Fibroblast of skin of left quadriceps (primary cell): ENCODE measurements at places on chromosomes 6 and 20.
A peak's percentile ranks its signal among the peaks of the same experiment; 100 is the strongest.

- DNase-seq: no peak
These were observed 93.7 kb upstream of the ATXN1 start for GRCh38 chr6:16854986-16855385.

GRCh38 chr20:9144643-9145042 lies 75.8 kb downstream of the PLCB4 start:
- no peak for DNase-seq

DNA sequence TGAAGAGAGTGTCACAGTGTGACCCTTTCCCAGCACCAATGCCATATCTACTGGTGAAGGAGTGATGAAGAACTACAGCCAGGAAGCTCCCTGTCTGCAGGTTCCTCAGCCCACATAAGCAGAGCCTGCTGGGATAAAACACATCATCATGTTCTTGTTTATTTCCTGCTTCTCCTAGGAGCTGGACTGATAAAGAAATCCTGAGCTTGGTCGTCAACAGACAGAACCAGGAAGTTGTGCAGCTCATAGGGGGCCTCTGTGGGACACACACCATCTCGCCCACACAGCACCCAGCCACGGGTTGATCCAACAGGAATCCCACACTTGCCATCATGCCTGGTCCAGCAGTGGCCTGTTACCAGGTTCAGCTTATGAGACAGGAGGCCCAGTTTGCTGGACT lies 2.8 kb upstream of the CSTL1 start:
- DNase-seq: no peak

- DNase-seq: no peak
These were observed 320.3 kb downstream of the BMP2 start for GRCh38 chr20:7087803-7088202.

DNA sequence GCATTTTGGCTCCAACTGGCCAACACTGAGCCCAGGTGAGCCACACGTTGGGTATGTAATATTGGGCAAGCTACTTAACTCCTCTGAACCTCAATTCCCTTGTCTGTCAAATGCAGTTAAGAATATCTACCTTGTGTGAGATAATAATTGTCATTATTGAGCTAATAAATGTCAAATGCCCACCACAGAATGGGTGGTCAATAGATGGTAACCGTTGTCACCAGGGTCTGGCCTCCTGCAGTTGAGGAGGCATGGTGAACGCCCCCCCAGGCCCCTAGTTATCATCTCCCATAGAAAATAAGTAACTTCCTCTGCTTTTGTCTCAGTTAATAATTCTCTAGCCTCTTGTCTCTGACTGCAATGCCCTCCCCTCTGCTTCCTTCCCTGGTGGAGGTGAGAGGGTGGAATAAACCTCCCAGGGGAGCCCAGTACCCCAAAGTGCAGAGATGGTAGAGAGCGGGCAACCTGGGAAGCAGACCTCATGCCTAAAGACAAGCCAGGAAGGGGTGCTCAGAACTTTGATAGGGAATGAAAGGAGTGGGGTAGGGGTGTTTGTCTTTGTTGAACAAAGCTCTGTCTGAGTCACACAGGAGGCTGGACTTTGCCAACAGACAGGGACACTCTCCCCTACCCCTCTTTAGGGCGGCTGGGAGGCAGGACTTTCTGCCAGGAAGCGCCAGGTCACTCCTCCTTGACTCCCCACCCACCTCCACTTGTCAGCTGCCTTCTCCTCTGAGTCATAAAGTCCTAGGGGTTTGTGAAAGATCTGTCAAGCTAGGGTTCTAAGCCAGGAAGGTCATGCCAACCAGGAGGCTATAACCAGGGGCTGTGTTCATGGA lies 1.3 kb upstream of the UNC5CL start:
- DNase-seq: no peak

GRCh38 chr6:113449051-113449450 lies 408.1 kb upstream of the MARCKS start:
- DNase-seq: no peak

- DNase-seq: no peak
These were observed 149.0 kb downstream of the HIVEP2 start for GRCh38 chr6:142796024-142796423.

DNA sequence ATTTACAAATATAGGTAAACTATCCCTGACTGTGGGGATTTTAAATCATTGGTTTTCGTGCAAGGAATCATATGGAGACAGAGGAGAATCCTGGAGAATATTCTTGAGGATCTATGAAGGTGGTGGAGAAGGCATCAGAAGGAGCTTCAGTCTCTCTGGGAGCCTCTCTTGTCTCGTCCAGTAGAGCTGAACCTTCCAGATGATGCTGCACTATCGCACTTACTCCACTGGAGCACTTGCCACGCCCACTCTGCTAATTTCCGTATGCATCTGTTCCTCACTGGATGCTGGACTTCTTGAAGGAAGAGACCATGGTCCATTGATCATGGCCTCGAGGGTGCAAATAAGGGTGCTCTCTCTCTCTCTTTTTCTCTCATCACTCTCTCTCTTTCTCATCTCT lies 36.8 kb downstream of the C6orf118 start:
- no peak for DNase-seq

DNA sequence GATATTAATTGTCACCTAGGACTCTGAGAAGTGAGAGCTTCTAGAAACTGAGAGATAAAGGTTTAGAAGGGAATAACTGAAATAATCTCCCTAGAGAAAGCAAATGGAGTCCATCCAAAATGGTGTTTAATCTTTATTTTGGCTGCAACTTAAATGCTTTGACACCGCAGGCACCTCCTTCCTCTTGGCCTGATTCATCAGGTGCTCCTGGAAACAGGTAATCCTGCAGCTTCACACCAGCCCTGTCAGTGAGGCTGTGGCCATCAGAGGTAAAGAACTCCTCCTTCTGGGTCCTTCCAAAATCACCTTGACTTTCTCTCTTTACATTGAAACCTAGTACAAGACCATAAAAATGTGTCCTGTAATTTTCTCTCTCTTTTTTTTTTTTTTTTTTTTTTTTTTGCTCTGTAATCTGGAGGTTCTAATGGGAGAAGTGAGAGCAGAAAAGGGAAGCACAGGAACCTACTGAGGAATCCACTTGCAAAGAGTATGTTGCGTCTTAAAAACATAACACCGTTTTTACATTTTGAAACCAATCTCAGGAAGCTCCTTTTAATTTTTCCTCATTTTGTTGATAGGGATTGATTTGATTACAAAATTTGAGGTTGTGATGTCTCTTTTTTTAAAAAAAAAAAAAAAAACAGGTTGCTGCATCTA lies 124.2 kb downstream of the LRRC1 start:
- DNase-seq: no peak

- no peak for DNase-seq
These were observed 317.6 kb upstream of the FERMT1 start for GRCh38 chr20:6440443-6440799.

DNA sequence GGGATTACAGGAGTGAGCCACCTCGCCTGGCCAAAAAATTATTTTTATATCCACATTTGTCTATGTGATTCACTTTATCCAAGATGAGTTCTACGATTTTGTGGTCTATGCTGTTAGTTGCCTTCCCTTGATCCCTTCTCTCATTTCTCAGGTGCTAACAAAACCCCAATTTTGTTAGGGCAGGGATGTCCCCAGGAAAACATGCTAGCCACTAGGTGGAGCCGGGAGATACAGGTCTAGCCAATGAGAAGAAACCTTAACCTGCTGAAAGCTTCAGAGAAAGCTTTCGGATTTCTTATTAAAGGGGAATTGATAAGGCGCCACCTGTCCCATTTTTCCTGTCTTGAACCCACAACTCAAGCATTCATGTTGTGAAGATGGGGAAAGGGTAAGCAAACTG lies 167.4 kb upstream of the OLIG3 start:
- no peak for DNase-seq

DNA sequence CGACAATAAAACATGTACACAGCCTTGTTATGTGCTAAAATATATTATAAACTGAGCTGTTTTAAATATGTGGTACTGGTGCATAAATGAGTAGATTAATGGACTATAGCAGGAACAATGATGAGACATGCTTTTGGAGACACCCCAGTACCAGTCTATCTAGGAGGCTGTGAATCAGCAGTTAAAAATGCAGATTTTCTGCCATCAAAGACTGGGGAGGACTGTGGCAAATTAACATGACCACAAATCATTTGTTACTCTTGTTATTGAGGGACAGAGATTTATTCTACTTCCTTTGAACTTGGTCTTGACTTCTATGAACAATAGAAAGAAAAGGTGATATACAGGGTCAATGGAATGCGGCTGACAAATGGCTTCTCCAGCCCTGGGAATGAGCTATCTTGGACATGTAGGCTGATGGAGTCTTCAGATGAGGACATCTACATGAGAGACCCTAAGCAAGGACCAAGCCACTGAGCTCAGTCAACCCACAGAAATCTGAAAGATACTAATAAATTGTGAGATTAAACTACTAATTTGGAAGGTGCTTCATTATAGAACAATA lies 551.7 kb upstream of the GJE1 start:
- DNase-seq: peak; percentile 38

DNA sequence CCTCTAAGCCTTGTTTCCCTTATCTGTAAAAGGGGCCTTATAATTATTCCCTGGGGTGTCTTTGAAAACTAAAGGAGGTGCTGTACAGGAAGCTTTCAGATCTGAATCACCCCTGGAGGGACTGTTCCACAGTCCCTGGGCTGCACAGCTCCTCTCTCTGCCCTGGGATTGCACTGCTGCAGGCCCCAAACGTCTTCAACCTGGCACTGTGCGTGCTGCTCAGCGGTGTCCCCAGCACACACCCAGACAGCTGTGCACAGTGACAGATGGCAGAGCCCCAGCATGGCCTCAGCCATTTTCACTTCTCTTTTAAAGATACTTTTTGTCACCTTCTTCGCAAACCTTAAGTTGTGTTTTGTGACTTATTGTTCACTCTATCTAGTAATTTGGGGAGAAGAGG lies 50.7 kb upstream of the INSM1 start:
- DNase-seq: no peak

DNA sequence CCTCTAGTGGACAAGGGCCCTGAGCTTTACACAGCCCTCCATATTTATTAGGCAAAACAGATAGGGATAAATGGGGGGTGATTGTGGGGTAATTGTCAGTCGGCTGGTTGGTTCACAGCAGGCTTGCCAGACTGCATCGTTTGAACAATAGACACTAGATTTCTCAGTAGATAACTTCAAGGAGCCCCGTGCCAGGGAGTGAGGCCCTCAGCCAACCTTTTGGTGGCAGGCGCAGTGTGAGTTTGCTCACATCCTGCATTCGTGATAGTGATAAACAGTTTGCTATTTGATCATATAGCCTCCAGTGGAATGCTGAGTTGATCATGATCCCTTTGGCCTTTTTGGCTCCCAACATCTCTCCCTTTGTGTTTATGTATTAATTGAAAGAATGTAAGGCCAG lies 3.6 kb upstream of the ABHD12 start:
- DNase-seq: no peak

DNA sequence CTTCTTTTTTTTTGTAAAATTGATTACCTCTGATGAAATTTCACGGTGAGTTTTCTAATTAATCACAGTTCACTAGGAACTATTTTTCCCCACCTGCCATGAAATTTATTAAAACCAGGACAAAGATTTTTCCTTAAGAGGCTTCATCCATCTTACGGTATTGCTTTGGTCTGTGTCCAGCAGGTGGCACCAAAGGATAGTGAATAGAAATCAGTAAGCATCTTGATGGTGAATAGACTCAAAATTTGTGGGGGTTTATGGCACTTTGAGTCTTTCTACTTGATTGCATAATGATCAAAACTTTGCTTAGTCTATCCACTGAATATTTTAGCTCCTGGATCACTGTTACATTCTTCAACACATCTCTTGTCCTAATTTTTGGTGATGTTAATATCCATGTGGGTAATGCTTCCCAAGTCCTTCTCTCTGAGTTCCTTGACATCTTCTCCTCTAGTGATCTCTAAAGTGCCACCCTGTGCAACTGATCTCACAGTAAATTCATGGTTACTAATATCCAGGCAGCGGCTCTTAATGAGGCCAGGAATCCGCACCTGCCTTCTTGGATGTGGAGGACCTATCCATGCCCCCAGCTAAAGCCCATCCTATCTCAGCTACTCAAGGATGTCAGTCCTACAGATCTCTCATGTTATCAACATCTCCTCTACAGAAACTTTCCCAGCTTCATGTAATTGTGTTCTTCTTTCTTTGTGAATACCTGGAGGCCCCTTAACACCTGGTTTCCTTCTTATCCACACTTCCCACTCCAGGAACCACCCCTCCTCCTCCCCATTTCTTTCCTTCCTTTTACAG lies 54.5 kb downstream of the STMND1 start:
- peak; percentile 72 for DNase-seq

DNA sequence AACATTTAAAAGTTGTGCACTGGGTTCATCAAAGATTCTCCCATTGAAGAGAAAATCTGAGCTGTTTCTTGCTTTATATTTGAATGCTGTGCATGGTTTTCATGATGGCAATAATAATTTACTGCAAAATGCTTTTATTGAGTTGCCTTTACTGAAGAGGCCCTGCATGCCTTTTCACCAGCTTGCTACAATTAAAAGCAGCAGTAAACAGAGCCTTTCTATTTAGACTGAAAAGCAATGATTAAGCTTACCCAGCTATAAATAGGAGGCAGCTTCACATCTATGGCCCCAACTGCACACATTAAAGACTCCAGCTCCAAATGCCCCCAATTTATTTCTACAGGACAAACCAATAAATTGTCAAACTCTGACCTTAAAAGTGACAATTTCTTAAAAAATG lies 70.3 kb downstream of the ANKEF1 start:
- DNase-seq: no peak

DNA sequence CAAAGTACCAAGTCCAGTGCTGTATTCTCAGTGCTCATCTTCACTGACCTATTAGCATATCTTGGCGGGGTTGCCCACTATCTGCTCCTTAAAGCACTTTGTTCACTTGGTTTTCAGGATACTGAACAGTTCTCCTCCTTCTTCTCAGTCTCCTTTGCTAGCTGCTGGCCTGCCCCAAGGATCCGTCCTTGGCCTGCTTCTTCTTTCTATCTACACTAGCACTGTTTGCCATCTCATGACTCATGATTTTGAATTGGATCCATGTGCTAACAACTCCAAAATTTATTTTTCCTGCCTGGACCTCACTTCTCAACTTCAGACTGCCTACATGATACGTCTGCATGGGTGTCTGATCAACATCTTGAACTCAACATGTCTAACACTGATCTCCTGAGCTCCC lies 15.5 kb downstream of the TPD52L1 start:
- peak; percentile 36 for DNase-seq

GRCh38 chr6:163872335-163872734 lies 457.8 kb downstream of the QKI start:
- peak; percentile 85 for DNase-seq
